ENCODE measurements at places on chromosomes 13 and 19.

GRCh38 chr13:30580852-30581502 is 36.7 kb upstream of the USPL1 start:
- DNase-seq = no peak

DNA sequence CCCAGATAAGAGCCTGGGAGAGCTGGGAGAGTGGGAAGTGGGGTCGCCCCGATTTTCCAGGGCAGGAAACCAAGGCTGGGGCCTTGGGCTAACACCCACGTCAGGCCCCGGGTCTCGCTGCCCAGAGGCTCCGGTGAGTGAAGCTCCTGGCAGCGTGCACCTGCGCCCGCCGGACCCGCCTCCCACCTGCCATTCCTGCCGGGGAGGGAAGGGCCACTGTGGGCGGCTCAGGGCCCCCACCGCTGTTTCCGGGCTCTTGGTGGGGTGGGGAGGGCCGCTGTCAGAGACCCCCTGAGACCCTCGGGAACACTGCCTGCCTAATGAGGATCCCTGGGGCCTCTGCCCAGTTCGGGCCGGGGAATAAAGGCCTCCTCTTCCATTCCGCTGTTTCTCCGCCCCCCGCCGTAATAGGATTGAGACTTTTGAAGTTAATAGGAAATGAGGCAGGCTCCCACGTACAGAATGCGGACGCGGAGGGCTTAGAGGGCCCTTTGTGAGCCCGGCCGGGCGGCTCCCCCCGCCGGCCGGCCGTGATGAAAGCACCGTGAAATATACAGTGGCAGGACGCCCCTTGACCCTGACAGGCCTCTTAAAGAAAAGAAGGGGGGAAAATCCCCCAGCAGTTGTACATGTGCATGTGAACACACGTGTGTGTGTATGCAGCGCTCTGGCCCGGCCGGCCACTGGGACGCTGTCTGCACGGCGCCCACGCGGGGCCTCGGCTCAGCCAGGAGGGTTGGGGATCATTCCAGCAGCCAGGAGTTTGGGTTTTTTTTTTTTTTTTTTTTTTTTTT is 33.2 kb downstream of the EFNA2 start:
- no peak for DNase-seq

DNA sequence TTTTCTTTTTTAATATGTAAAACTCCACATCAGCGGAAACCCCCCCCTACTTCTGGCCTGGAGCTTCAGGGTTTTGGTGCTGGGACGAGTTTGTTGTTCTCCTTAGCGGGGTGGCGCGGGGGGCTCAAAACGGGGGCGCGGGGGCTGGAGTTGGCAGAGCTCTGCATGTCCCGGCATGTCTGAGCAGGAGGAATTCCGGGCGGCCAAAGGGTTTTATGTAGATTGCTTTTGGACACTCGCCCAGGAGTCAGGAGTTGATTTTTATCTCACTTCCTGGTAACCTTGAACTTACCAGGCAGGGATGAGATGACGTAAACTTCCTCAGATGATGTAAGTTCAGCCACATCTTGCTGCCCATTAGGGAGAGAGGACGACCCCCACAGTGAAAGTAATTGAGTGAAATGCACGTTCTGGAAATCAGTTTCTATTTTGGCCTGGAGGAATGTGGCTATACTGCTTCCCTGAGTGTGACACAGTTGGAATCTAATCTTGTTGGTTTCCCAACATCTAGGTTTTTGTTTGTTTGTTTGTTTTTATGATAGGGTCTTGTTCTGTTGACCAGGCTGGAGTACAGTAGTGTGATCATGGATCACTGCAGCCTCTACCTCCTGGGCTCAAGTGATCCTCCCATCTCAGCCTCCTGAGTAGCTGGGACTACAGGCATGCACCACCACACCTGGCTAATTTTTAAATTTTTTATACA is 21.0 kb upstream of the GDF15 start:
- DNase-seq = peak; percentile 36

DNA sequence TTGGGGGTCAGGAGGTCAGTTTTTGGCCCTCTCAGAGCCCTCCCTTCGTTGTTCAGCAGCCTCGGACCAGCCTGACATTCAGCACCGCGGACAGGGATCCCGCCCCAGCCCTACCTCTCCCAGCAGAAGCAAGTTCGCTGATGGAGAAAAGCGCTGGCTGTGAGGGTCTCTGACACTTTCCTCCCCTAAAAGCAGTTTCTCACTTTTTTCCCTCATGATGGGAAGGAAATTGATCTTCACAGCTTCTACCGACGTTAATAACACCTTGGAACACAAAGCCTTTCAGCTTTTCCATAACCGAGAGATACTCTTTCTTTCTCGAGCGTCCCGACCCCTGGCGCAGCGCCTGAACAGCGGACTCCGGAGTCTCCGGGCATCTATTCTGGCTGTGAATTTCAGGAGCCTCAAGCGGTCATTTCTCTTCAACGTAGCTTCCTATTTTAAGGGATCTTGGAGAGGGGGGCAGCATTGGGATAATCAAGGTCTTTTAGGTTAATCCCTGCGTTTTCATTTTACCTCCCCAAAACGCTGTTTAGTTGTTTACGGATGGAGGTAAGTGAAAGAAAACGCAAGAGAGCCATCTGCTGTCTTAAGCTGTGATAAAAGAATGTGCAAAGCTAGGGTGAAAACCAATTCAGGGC is 467.2 kb downstream of the ITGBL1 start:
- no peak for DNase-seq

- no peak for DNase-seq
Observed at GRCh38 chr13:100235311-100235901, 146.5 kb downstream of the PCCA start.

DNA sequence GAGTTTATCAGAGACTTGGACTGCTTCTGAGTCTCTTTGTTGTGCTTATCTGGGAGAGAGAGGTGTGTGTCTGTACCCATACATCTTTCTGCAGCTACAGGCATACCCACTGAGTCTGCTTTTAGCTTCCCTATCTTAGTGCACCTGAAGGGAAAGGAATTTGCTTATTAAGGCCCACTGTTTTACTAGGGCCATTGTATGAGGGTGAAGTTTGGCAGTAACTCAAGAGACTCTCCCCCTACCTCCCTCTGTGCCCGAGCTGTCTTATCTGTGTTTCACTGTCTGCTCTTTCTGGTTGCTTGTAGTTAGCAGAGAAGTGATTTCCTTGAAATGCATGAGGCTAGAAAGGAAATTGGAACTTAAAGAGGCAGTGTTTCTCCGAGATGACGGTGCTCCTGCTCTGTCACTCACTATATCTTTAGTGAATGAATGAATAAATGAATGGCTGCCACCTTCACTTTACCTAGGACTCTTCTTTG is 678 bp upstream of the CD33 start:
- no peak for DNase-seq

GRCh38 chr13:50334944-50335343 is 319.7 kb downstream of the KCNRG start:
- DNase-seq = no peak

DNA sequence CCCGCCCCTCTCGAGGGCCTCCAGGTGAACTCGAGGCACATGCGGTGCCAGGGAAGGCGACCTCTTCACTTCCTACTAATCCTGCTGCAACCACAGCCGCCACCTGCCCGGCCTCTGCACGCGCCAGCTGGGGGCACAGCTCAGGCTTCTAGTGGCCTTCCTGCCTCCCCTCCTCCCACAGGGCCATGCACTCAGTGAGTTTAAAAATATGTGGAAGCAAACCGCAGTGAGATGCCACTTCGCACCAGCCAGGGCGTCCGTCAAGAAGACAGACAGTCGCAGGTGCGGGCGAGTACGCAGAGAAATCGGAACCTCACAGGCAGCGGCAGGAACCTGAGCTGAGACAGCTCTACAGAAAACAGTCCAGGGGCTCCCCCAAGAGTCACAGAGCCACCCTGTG is 10.4 kb downstream of the LMNB2 start:
- DNase-seq = no peak

DNA sequence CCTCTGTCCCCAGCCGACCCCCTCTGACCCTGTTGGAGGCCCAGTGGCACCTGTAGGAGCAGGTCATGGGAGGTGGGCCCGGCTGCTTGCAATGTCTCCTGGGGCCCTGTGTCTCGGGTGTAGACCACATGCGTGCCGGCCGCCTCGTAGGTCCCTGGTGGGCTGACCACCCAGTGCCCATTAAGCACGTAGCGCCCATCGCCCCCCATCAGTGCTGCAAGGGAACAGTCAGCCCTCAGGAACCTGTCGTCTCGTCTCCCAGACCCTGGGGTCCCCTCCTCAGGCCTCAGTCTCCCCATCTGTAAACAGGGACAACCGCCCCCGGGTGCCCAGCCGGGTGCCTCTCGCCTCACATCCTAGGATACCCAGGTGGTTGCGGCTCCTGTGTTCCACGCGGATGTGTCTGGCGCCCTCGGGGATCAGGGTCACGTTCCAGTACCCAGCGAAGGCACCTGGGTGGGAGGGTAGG is 5.6 kb downstream of the ADAMTSL5 start:
- DNase-seq = no peak

DNA sequence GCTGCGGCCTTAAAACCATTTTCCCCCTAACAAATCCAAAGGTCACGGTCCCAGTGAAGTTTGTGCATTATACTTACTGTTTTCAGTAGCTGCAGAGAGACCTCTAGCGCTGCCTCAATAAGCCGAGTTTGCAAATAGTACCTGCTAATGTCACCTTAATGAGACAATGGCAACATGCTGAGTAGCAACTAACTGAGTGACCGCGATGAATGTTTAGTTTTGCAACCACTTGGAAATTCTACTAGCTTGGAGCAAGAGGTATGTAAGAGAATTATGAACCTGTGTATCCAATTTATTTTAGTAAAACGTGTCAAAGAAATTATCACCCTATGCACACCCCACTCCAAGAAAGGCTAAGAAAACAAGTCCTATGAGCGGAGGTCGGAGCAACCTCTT is 1.2 kb downstream of the KPNA3 start:
- no peak for DNase-seq

- DNase-seq = no peak
Observed at GRCh38 chr19:3818466-3818865, 32.3 kb upstream of the MATK start.

- DNase-seq = no peak
Observed at GRCh38 chr13:34308725-34309124, 490.8 kb downstream of the RFC3 start.

DNA sequence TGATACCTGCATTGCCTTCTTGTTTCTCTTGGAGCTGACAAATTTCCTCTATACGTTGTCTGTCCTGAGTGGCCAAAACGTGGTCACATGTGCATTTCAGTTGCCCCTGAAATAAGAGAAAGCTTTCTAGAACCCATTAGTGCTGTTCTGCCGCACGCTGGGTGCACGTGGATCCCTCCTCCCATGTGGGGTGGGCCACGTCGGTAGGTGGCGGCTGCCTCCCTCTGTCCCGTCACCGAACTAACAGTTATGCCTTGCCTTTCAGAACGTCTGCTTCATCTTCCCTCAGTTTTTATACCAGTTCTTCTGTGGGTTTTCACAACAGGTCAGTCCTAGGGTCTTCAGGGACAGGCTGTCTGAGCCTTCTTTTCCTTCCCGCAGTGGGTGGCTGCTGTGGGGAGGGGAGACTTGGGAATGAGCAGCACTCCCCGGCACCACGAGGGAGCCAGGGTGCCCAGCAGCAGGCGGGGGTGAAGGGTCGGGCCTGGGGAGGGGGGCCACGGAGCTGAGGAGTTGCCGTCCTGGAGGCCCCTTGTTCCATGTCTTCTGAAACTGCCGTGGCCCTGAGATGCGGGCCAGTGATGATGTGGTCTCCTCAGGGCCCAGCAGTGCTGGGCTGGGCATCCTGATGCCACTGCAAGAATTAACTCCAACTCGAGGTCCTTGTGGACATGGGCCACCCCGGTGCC is 109.7 kb upstream of the MCF2L start:
- DNase-seq = no peak

DNA sequence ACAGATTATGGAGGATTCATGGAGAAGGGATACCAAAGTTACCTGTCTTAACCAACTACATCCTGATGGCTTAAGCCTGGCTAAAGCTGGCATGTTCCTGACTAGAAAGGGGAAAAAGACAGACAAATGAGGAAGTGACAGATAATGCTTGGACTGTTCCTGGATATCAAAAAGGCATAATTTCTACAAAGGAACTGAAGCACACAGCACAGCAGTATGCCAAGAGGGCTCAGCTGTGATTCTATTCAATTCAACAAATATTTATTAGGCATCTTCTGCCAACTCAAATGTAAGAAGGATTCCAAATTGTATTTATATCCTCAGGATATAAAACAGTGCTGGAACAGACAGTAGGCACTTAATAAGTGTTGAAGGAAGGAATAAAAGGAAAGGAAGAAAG is 59.5 kb downstream of the KLF12 start:
- no peak for DNase-seq

GRCh38 chr19:34480491-34480890 is 1.1 kb upstream of the WTIP start:
- DNase-seq = no peak

GRCh38 chr13:72384186-72384823 is 343.1 kb downstream of the MZT1 start:
- no peak for DNase-seq

- DNase-seq = no peak
Observed at GRCh38 chr19:21569494-21569865, 64.1 kb downstream of the ZNF429 start.

DNA sequence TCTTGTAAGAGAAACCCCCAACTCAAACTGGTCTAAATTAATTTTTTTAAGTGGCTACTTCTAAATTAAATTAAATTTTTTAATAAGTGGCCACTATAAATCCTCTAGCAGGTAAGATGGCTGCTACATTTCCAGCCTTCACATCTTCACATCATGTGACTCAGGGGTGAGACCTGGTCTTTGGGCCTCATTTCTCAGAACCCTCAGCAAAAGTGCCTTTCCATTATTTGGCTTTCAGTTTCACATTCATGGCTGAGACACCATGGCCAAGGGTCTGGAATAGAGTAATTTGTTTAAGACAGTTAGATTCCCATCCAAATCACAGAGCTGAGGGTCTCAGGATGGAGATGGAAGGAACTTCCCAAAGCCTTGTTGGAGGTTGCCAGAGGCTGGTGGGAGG is 47.5 kb downstream of the DCT start:
- no peak for DNase-seq

GRCh38 chr13:46553521-46553885 is 533 bp downstream of the LRCH1 start:
- no peak for DNase-seq
